ENCODE measurements at places on chromosomes 7 and 10.

DNA sequence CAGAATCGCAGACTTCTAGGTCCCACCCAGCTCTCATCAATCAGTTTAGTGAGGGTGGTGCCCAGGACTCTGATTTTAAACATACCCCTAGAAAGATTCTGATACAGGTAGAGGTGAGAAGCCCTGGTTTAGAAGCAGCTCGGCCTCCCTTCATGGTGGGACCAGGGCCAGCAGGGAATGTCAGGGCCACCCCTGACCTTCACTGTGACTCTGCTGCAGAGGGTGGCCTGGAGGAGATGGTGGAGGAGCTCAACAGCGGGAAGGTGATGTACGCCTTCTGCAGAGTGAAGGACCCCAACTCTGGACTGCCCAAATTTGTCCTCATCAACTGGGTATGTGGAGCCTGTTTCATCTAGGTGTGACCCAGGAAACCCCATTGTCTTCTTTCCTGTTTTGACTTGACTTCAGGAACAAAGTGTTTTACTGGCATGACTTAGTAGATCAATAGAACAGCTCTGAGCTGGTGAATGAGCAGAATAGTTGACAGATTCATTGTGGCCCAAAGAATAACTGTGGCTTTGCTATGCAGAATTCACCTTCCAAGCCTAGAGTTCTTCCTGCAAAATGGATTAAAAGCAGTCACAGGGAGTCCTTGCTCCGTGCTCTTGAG lies 7.2 kb downstream of the DBNL start:
- no peak for DNase-seq

- no peak for DNase-seq
Measured at GRCh38 chr7:103474956-103475355, 28.9 kb upstream of the SLC26A5 start.

- DNase-seq: no peak
Measured at GRCh38 chr7:29639886-29640595, 76.4 kb downstream of the PRR15 start.

DNA sequence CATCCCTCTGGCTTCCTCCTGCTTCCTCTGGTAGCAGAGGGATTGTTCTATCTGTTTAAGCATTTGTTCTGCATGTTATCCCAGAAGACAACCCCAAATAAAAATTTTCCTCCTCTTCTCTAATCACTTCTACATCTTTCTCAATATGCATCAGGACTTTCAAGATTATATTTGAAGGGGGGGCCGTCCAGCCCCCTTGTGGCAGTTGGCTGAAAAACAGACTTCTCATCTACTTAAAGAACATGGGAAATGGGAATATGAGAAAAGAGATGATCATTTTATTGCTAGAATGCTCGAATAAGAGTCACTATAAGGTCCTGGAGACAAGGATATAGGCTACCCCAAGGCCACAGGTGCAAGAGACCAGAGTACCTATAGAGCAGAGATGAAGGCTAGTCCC lies 466.0 kb downstream of the REEP3 start:
- no peak for DNase-seq

GRCh38 chr10:30227481-30227880 lies 121.6 kb downstream of the MTPAP start:
- no peak for DNase-seq

Data from activated CD4-positive, alpha-beta T cell treated with anti-CD3 and anti-CD28 coated beads for 48 hours (primary cell).